HCT116 (cell line): ENCODE measurements at places on chromosomes 7 and 10. TPM values are rescaled to one million over a fixed set of nuclear protein-coding genes. Genes with fewer than 3 reads are reported as not detected.

TMEM236 gene
- 0.07 TPM for total RNA-seq

PIK3AP1 gene
- total RNA-seq, result 7.1 TPM

TMEM130 gene
- total RNA-seq, result not detected

CPVL gene
- 10.3 TPM for total RNA-seq

PILRA gene
- total RNA-seq, result 1.8 TPM

- no peak overlapping the region for H3K27ac ChIP-seq
- H3K36me3 ChIP-seq, result no peaks in the 10 kb centered on the region
- no peak for DNase-seq
- H3K27me3 ChIP-seq, result peaks cover 50% of the 10 kb centered on the region
- no peaks in the 10 kb centered on the region for H3K4me1 ChIP-seq
These were observed 258.7 kb downstream of the SORCS3 start for GRCh38 chr10:104899779-104900178.

ERLIN1 gene
- total RNA-seq, result 64.5 TPM

NYAP1 gene
- 6.7 TPM for total RNA-seq

DNA sequence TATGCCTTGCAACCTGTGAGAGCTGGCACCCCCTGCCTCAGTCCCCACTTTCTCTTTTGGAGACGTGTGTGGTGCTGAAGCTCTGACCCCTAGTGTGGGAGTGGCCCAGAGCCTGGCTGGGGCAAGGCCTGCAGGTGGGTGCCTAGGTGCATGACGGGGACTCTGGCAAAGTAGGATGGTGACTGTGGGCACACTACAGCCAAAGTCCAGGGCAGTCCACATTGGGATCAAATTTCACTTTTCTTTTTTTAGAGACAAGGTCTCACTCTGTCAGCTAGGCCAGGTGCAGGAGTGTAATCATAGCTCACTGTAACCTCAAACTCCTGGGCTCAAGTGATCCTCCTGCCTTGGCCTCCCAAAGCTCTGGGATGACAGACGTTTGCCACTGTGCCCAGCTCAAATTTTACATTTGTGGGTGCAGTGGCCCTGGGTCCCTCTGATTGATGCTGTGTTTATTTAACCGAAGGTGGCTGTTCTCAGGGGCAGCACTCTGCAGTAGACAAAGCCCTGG lies 52.3 kb downstream of the NEURL1 start:
- no peak overlapping the region for H3K27ac ChIP-seq
- no peak for DNase-seq
- no peak overlapping the region for H3K4me3 ChIP-seq
- no peaks in the 10 kb centered on the region for H3K36me3 ChIP-seq

HOXA5 gene
- 6.7 TPM for total RNA-seq

- H3K27me3 ChIP-seq, result no peaks in the 10 kb centered on the region
- DNase-seq, result no peak
- no peaks in the 10 kb centered on the region for H3K36me3 ChIP-seq
- no peak overlapping the region for H3K27ac ChIP-seq
These were observed 285.6 kb upstream of the SORCS1 start for GRCh38 chr10:107450056-107450455.

DNA sequence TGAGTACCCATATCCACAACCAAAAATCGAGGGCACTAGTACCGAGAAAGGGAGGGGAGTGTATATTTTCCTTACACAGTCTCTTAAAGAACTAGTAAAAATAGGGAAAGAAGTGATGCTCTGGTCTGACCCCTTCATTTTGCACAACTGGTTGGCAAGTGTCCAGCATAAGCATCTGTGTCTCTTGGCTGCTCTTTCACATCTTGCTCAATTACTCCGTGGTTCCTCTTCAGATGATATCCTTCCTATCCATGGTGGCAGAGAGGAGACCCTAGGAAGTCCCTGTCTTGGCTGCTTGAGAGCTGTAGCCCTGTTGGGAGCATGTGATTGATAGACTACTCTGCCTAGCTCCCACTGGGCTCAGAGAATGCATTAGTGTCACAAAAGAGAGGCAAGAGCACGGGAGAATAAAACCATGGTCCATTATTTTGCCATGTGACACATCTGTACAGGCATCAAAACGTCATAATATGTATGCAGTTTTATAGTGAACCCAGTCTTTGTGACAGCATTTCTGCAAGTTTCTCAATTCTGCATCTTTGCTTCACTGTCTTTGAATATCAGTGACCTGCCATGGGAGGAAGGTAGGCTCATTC lies 111.8 kb upstream of the ANKRD1 start:
- DNase-seq, result no peak
- H3K27ac ChIP-seq, result no peak overlapping the region
- no peak overlapping the region for H3K4me3 ChIP-seq
- H3K36me3 ChIP-seq, result no peaks in the 10 kb centered on the region
- H3K27me3 ChIP-seq, result no peaks in the 10 kb centered on the region

GRCh38 chr7:112610636-112611035 lies 129.8 kb downstream of the LSMEM1 start:
- no peaks in the 10 kb centered on the region for H3K36me3 ChIP-seq
- H3K4me1 ChIP-seq, result no peaks in the 10 kb centered on the region
- no peak overlapping the region for H3K4me3 ChIP-seq

DNA sequence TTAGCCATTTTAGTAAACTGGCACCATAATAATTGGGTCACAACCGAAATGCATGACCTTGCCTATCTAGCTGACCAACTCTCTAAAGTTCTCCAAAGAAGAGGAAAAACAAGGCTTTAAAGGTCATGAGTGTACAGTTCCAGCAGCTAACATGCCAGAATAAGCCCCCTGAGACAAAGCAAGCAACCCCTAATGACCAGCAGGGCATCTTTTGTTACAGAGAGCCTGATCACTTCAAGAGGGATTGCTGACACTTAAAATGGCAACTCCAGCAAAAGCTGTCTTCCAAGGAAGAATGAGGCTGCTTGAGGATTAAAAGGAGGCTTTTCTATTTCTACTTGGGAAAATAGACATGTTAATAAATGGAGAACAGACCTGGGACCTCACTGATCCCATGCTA lies 213.6 kb downstream of the CDC14C start:
- no peak for DNase-seq
- no peak overlapping the region for H3K27ac ChIP-seq
- H3K4me3 ChIP-seq, result no peak overlapping the region
- no peaks in the 10 kb centered on the region for H3K4me1 ChIP-seq
- no peaks in the 10 kb centered on the region for H3K27me3 ChIP-seq

GJD4 gene
- total RNA-seq, result not detected

FFAR4 gene
- total RNA-seq, result not detected
